ENCODE measurements at places on chromosomes 6 and 20. TPM values are rescaled to one million over a fixed set of nuclear protein-coding genes. Genes with fewer than 3 reads are reported as not detected.

The KCNK16 gene
- not detected for total RNA-seq

DNA sequence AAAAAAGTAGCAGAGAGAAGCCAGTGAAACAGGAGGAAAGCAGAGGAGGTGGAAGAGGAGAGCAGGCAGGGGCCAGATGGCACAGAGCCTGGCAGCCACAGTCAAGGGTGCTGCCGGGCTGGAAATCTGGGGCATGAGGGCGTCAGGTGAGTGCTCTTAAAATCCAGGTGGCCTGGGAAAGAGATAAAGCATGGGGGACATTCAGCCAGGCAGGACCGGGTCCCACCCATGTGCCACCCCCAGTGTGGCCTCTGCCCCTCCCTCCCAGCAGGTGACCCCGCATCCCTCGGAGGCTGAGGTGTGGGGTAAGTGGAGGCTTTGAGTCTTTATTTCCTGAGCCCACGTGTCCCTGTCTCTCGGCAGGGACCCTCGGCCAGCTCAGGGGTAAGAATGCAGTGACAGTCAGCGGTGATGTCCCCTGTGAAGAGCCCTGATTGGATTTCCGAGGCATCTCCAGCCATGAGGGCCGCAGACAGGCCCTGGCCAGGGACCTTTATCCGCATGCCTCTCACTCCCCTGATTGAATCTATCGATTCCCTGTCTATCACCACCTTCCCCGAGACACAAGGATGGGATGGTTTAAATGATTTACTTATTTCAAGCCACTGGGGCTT lies 33.8 kb upstream of the SULF2 start:
- DNase-seq: no peak

DNA sequence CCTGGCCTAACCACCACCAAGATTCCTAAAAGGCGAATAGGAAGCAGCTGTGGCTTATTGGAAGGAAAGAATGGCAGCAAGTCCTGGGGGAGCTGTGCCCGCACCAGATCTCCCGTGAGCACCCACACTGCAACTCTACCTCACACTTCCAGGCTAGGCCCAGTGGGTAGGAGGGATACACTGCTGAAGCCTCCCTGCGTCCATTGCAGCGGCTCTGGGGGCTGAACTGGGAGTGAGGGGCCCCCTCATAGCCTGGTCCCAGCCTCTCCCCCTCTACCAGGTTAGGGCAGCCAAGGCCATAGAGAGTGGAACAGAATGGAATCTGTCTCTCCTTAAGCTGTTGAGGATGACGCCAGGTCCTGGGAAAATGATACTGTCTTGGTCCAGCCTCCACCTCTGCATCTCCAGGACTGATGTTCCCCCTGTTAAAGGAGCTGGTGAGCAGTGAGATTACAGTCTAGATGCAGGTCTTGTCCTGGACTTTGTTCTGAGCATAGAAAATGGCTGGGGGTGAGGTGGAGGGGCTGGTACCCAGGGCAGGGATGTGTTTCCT lies 11.3 kb downstream of the CNPY3 start:
- DNase-seq: no peak

The NPBWR2 gene
- not detected for total RNA-seq

DNA sequence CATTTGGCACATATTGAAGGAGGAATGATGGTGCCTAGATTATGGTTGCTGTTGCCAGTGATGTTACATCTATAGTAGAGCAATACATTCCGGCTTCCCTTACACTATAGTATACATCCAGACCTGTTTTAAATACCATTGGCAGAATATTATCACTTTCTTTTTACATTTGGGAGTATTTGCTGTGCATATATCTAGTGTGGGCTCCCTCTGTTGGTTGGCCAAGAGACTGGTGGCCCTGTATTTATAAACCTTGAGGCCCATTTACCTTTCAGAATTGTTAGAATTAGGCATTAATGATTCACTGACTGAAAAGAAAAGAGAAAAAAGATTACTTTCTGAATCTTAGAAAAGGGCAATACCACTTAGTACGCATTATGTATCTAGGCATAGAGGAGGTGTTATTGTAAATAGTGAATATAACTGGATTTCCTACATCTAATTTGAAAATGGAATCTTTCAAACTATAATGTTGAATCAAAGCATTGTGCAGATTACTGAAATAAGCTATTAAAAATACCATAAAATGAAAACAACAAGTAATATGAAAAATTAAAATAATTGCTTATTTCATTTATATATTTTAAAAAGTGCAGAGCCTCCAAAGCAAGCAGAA lies 628.8 kb upstream of the MAN1A1 start:
- DNase-seq: no peak

GRCh38 chr6:37643851-37644672 lies 53.6 kb downstream of the MDGA1 start:
- no peak for DNase-seq

The BMP6 gene
- 2.2 TPM for total RNA-seq

GRCh38 chr6:16473184-16473907 lies 235.0 kb downstream of the GMPR start:
- no peak for DNase-seq

DNA sequence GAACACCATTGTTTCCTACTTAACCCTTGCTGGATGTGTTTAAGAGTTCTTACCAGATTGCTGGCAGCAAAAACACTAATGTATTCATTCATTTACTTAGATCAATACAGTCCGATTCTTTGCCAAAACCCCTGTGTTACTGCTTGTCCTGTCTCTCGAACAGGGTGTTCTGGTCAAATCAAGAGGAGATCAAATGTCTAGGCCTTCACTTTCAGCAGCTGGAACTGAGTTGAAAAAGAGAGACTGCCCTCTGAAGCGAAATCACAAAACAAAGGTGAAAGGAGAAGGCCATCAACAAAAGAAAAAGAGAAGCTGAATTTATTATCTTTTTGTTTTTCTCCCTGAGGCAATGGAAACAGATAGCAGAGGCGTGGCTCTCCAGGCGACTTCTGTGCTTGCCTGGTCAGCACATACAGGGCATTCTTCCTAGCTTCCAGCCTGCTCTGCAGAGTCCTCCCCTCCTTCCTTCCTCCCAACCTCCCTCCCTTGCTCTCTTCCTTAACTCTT lies 44.1 kb upstream of the GCM1 start:
- DNase-seq: no peak

GRCh38 chr20:61748376-61748775 lies 317.3 kb downstream of the TAF4 start:
- DNase-seq: no peak

GRCh38 chr20:45629496-45630100 lies at the start of gene WFDC10A:
TSS of gene WFDC10A (plus strand) at chr20:45629739. CDS start at chr20:45629814, 75 bp downstream.
- DNase-seq: no peak

DNA sequence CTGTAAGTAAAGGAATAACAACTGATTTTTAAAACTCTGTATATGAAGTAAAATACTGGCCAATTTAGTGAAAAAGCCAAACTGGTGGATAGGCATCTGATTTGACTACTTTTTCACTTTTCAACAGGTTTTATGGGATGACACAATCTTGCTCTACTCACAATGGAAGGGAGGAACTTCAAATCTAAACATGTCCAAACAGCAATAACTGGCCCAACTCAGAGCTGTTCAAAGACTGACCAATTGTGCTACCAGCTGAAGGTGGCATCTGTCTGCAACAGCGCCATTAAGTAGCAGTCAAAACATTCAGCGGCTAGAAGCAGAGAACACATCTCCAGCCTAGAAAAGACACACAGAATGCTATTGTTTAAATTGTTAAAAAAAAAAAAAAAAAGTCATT lies 44.6 kb downstream of the SESN1 start:
- no peak for DNase-seq

The SLPI gene
- 1.0 TPM for total RNA-seq

- DNase-seq: no peak
These were observed 53.6 kb downstream of the CDH26 start for GRCh38 chr20:60011512-60012507.

DNA sequence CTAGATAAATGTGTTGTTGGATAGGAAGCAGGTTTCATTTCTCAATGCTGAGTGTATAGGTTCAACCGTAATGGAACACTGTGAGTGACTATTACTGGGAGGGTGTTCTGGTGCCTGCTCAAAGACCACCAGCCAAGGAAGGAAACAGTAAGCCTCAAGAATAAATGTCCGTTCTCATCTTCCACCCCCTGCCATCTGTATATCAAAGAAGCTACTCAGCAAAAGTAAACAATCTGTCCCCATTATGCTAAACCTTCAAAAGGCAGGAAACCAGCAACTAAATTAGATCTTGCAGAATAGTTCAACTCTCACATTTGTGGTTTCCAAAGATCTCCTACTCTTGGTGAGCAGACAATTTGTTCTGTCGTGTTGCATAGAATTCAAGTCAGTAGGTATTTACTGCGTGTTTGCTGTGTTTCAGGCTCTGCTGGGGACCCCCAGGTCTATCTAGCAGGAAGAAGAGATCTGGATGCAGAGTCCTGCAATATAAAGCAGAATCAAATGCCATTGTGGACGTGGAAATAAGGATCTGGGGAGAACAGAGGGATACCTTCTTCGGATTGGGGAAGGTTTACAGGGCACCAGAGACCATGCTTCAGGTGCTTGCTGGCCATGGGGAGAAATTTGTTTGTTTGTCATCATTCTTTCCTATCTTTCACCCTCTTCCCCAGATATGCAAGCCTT lies 87.3 kb downstream of the SCML4 start:
- no peak for DNase-seq

- no peak for DNase-seq
These were observed 1164.5 kb upstream of the CITED2 start for GRCh38 chr6:140538926-140539325.

GRCh38 chr6:118706702-118707101 lies 55.3 kb upstream of the CEP85L start:
- DNase-seq: no peak

DNA sequence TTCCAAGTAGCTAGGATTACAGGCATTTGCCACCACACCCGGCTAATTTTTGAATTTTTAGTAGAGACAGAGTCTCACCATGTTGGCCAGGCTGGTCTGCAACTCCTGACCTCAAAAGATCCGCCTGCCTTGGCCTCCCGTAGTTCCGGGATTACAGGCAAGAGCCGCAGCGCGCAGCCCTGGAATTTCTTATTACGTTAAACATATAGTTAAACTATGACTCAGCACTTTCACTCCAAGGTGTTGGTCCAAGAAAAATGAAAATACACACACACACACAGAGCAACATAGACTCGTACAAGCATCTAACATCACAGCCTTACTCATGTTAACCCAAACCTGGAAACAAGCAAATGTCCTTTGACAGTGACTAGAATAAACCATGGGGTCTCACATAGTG lies 663.9 kb downstream of the PRKN start:
- no peak for DNase-seq

- DNase-seq: no peak
These were observed 103.2 kb upstream of the SUPT3H start for GRCh38 chr6:45480752-45481415.

The OOEP gene
- total RNA-seq: not detected

- DNase-seq: no peak
These were observed 368.9 kb upstream of the JARID2 start for GRCh38 chr6:14876778-14877613.

DNA sequence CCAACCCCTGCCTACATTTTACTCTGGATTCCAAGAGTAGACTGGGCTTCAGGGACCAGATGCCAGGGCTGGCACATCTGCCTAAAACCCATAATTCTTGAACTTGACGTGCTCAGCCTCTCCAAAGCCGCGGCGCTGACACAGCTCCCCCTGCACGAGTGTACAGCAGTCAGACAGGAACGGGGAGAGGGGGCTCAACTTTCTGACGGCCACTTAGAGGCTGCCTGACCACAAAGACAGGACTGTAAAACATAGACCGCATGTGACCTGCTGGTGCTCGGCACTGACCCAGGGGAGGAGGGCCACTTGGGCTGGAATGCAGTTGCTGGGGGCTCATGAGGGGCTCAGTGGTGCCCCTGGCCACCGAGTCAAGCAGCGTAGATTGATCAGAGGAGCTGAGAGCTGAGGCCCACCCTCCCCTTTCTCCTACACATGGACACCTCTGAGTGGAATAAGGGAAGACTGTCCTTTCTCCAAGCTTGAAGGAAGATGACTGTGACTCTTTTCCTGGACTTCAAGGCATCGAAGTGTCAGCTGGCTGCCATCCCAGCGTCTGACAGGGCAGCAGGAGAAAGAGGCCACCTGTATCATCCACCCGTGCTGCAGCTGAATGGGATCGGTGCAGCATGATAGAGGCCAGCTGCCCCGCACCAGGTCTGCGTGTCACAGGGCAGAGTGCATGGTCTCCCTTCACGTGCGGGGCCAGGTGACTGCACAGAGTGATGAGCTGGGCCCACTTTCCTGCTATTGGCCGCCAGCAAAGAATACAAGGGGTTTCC lies 171.3 kb upstream of the AGPAT4 start:
- no peak for DNase-seq

The MCUR1 gene
- 13.8 TPM for total RNA-seq

DNA sequence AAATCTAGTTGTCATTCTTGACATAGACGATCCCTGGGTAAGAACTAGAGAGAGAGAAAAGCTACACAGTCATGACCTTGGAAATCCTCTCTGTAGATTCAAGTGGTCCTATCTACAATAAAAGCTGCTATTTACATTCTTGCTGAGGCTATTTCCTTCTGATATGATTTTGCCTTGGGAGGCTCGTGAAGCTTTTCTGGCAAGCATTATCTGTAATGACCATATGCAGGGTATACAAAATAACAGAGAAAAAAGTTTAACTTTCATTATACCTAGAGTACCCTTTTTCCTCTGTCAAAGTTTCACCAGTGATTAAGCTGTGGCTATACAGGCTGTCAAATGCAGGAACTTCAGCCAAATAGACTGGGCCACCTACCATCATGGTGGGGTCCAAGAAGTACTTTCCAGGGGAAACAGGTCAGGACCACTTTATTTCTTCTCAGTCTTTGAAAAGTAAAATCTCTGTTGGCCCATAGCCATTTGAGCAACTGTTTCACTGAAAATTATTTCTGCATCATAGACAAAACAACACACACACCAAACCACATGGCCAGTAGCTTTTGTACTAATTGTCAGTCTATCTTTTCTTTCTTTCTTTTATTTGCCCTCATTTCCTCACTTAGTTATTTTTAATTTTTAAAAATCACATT lies 677.0 kb upstream of the ID4 start:
- DNase-seq: no peak

- no peak for DNase-seq
These were observed 30.5 kb downstream of the FOXP4 start for GRCh38 chr6:41576667-41577066.

- DNase-seq: no peak
These were observed 196.2 kb downstream of the BTBD9 start for GRCh38 chr6:38443352-38444144.

DNA sequence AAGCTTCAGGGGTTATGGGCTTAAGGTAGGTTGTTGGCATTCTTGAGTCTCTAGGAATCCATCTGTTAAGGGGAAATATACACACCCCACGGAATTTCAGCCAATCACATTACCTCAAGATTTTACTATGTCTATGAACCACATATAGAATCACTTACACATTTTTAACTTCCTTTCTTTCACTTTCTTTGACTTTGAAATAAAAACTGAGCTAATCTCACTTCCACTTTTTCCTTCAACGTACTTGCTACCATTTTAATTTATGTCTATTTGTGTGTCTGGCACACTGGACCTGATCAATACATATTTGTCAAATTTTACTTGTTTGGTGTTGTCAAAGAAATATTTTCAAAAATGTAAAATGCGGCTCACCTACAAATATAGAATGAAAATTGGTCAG lies 545.4 kb upstream of the JAG1 start:
- DNase-seq: no peak

The HLA-DPB1 gene
- total RNA-seq: 108 TPM

Measured in uterus (tissue), 4 donors.